Posterior cingulate gyrus (tissue), 11 donors: ENCODE measurements at places on chromosomes 13 and 19.
A peak's percentile ranks its signal among the peaks of the same experiment; 100 is the strongest.

GRCh38 chr19:2594319-2594718 is 108.2 kb downstream of the GNG7 start:
- DNase-seq, result no peak

- DNase-seq, result no peak
Observed at GRCh38 chr13:21672796-21673538, 2.1 kb downstream of the FGF9 start.

DNA sequence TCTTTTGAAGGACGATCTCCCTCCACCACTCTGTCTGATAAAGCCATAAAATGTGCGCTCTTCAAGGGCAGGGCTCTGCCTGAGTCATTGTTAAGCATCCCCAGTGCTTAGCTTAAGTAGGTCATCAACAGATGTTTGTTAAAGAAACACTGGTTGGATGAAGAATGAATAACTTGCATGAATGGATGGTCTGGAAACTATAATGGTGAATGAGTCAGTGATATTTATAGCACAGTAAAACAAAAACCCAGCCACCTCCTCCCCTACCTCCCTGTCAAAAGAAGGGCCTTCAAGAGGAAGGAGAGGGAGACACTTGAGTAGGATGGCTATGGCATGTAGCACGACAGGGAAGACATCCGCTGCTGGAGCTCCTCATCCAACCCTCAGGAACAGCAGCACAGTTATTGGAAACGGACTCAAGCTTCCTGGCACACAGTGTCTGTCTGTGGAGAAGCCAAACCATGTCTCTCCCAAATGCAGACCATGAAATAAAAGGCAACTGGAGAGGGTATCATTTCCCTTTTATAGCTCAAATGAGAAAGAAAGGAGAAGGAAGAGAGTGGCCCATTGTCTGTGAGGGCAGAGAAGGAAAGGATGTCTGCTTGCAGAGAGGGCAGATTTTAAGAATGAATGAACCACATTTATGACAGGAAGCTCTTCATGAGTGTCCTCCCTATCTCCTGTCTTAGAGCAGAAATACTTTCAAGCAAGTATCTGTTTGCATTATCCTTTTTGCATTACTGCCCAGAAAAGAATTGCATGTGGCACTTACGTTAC is 183.5 kb upstream of the UBL3 start:
- no peak for DNase-seq

GRCh38 chr13:44969551-44970484 is 19.5 kb downstream of the NUFIP1 start:
- DNase-seq, result no peak

- DNase-seq, result no peak
Observed at GRCh38 chr13:96662036-96662435, 332.2 kb downstream of the OXGR1 start.

DNA sequence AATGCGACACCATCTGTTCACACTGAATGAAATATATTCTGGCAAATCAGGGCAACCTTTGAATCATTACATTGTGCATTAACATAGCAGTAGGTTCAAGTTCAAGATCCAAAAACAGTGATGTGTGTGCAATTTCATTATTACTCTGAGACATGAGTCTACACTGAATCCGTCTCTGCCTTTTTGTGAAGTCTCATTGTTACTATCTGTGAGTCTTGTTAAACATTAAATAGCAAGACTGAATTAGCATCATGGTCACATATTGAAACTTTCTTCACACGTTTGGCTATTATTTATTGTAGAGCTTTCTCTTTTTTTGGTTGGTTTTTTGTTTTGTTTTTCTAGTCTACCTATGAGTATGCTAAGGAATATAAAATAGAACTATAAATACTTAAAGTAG is 117.1 kb upstream of the SLITRK5 start:
- no peak for DNase-seq

DNA sequence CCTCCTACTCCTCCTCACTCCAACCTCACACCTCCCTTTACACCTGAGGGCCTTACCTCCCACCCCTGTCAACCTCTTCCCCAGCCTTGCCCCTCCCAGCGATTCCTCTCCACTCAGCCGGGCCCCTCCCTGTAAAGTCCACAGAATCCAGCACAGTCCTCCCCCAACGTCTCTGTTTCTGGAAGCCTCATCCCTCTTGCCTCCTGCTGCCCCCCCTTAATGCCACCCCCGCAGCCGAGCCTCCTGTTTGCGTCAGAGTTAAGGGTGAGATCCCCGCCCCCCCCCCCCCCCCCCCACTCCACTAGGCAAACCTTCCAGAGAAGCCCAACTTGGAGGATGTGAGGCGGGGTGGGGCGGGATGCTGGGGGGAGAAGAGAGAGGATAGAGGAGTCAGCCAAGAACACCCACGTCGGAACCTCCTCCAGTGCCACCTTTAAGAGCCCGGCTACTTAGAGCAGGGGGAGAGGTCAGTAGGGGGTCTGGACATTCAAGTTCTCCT is 2.1 kb downstream of the UNC13A start:
- peak; percentile 55 for DNase-seq

- DNase-seq, result no peak
Observed at GRCh38 chr19:54186934-54187381, 2.4 kb downstream of the MBOAT7 start.

DNA sequence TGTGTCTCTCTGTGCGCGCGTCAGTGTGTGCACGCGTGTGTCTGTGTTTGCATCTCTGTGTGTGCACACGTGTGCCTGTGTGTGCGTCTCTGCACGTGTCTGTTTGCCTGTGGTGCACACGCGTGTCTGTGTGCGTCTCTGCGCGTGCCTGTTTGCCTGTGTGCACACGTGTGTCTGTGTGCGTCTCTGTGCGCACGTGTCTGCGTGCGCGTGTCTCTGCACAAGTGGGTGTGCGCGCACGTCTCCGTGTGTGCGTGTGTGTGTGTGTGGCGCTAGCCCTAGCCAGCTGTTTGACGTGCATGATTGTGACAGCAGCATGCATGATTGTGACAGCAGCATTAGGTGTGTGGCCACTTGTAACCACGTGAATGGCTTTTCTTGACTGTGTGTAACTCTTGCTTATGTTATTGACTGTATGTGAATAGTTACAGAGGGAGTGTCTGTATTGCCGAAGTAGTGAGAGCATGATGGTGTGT is 31.1 kb downstream of the ZNF146 start:
- peak; percentile 46 for DNase-seq

GRCh38 chr19:47229676-47230053 is 1.3 kb downstream of the BBC3 start:
- DNase-seq, result no peak
